ENCODE measurements at places on chromosomes 13 and 19. TPM values are rescaled to one million over a fixed set of nuclear protein-coding genes. Genes with fewer than 3 reads are reported as not detected.

Gene COLGALT1
- total RNA-seq, result 37.3 TPM

- DNase-seq, result no peak
These were observed 136.2 kb downstream of the FLT1 start for GRCh38 chr13:28358708-28359107.

DNA sequence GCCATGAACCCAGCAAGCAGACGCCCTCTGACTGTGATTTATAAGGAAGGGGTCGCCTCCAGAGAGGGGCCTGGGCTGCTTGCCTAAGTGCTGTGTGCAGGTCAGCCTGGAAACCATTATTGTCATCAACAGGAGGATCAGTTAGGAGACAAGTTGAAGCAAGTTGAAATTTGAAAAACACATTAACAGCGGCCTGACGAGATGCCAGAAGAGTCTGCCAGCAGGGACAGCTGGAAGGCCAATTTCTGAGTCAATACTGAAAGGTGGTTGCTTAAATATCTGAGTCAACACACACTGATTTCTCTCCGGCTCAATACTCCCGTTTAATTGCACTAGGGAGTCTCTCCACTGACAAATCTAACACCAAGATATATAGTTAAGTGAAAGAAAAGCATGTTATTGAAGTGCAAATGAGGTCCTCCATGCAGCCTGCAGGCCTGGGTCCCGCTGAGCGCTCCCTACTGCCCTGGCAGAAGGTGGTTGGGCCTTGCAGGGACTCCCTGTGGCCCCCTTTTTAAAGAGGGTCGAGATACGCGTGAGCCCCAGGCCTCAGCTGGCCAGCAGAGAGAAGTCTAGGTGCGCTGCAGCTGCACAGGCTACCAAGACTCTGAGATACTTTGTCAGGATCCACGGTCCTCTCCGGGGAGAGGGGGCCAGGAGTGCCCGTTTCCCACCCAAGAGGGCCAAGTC is 91.1 kb downstream of the RNASEH2B start:
- no peak for DNase-seq

DNA sequence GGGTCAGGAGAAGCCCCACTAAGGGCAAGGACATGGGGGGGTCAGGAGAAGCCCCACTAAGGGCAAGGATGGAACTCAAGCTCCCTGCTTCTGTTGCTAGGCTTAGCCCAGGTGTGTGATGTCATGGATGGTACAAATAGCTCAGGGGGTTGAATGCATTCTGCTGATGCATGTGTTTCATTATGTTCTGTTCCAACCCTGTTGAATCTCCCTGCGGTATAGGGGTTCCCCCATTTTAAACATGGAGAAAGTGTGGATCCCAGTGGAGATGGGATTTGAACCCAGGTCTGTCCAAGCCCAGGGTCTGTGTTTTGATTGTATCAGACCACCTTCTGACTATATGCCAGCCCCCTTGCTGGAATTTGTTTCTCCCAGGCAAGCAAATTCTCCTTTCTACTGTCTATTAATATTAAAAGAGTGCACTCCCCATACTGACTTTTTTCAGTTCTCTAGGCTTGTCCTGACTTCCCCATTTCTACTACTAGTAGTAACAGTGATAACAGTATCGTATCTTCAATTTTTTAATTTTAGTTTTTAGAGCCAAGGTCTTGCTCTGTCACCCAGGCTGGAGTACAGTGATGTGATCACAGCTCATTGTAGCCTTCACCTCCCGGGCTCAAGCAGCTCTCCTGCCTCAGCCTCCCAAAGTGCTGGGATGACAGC is 6.7 kb downstream of the ZNF865 start:
- DNase-seq, result no peak

DNA sequence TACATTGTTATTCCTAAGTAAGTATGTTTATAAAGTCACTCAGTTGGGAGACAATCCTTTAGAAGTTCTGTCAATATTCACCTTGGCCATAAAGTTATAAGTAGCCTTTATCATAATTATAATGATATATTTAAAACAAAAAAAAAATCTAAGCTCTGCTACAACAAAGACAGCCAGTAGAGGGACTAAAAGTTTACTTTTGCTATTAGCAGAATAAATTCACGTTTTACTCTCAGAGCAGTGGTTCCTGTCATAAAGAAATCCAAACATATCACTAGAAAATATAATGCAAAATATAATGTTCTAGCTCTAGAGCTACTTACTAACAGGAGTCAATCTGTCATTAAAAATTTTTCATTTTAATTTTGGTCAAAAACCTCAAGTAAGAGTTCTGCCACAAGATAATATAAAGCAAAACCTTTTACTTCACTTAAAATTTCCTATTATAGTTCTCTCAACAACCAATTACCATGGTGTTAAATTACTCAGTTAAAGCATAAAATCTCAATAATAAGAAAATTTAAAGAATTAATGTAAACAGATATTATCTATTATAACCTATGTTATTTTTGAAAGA is 17.7 kb downstream of the INTS6 start:
- no peak for DNase-seq

Gene UBL5
- total RNA-seq, result 287 TPM

GRCh38 chr19:48933382-48933932 is at the start of gene DHDH:
Gene DHDH (plus strand): TSS chr19:48933699. CDS start chr19:48933722, 23 bp downstream.
- peak; percentile 91 for DNase-seq

DNA sequence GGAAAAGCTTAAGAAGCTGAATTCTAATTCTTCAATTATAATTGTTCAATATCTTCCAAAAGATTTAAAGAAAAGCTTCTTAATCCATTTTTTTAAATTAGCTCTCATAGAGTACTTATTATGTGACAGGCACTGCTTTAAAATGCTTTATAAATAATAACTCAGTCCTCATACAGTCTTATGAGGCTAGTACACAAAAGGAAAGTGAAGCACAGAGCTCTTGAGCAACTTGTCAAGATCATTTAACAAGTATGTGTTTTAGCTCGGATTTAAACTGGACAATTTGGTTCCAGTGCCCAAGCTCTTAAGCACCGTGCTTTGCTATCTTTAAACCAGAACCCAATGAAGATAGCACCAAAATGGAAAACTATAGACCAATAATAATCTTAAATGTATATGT is 106.1 kb downstream of the DHRS12 start:
- DNase-seq, result no peak

DNA sequence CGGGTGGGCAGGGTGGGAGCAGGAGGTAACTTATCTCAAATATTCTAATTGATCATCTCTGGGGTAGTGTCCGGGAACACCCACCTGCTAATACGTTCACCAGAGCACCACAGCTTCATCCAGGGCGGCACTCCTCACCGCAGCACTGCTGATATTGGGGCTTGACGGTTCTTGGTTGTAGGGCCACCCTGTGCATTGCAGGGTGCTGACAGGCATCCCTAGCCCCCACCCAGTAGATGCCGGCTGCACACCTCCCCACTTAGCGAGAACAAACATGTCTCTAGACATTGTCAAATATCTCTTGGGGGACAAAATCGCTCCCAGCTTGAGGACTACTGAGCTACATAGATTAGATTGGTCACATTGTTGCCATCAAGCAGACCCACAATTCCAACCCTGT is 73.9 kb upstream of the WASF3 start:
- no peak for DNase-seq

Gene MBD3L2
- not detected for total RNA-seq

DNA sequence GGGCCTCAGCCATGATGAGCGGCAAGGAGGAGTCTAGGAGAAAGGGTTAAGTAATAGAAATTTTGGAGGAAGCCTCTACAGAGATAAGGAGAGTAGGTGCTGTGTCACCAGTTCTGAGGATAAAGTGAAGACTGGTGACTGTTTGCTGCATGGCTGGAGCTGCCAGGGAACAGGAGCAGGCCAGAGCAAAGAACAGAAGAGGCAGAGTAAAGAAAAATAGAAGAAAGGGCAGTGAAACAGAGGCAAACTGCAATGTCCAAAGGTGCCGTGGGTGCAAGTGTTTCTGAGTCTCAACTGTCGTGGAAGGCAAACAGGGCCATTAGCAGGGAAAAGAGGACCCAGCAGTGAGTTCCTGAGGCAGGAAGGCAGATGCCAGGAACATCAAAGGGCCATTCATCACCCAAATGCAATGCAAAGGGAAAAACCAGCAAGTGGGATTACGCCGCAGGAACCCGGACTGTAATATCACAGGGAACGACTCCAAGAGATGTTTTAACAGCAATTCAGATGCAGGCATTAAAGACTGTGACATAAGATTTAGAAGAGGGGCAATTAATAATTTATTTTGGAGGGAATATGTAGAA is 318.3 kb downstream of the FOXO1 start:
- DNase-seq, result no peak

DNA sequence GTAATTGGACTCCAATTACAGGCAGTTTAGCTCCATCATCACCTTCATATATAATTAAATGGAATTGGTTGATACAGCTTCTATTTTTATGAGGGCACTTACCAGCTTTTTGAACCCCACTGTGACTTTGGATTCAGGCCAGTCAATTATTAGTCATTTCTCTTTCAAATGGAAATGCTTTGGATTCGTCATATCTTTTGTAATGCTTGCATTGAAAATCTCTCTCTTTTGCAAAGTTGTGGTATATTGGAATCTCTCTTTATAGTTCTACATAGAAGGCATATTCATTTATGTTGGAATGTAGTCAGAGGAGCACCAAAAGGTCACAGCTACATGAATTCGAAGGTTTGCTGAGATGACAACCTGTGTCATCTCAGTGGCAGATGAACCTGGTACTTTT is 1074.3 kb upstream of the SLC10A2 start:
- DNase-seq, result no peak

DNA sequence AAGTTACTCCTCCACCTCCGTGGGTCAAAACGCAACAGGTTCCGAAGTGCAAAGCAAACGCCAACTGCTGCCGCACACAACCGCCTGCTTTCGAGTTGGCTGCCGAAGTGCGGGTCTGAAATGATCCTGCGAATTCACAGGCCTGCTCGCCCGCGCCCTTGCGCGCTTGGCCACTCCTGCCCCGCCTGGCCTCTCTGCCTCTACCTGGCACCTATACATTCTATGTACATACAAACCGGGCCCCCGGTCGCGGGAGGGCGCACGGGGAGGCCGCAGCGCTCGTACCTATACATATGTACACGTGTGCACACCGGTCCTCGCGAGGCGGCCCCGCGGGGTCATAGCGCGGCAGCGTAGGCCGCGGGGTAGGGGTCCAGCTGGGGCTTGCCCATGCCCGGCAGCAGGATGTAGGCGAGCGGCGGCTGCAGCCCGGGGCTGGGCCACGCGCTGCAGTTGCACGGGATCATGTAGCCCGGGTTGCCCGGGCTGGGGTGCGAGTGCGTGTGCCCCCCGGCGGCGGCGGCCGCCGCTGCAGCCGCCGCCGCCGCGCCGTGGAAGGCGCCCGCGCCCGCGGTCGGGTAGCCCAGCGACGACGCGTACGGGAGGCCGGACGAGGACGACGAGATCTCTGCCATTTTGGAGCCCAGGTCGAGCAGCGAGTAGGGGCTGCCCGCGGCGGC is 1.3 kb downstream of the SOX21 start:
- DNase-seq, result peak; percentile 22

- DNase-seq, result no peak
These were observed 103.6 kb downstream of the MBNL2 start for GRCh38 chr13:97325738-97326137.

Gene MEIS3
- not detected for total RNA-seq

DNA sequence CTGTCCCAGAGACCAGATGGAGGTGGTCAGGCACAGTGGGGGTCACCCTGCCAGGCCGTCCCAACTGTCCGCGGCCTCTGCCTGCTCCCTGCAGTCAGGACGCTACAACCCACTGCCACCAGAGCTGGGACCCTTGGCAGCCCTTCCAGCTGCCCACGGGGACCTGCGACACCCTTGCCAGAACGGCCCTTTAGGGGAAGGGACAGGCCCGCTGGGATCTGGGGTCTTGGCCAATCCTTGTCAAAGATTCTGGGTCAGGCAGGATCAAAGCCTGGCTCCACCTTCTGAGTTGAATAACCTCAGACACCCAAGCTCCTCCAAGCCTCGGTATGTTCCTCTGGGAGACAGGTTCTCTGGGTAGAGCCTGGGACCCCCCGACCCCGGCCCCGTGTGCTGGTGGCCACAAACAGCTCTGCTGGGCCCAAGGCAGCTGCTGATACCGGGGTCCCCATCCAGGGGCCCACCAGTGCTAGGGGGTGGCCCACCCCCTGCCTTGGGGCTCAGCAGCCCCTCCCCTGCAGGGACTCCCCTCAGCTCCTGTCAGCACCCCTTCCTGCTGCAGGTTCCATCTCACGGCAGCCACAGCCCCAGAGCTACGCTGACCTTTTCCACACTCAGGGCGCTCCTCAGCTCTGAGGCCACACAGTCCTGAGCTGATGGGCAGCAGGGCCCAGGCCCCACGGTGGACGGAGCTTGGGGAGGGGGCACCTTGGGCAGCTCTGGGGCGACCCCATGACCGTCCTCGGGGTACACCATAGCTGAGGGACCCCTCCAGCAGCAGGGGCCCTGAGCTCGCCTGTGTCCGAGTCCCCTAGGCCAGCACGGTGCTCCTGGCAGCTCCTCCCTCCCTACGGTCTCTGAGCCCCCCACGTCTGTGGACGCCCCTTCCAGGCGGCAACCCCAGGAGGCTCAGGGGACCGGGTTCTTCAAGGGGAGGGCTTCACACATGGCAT is 18.4 kb downstream of the SBNO2 start:
- DNase-seq, result no peak

Gene MAP1S
- 46.8 TPM for total RNA-seq

GRCh38 chr13:35143123-35143522 is 201.1 kb downstream of the NBEA start:
- no peak for DNase-seq

GRCh38 chr13:94121686-94122085 is 357.8 kb downstream of the DCT start:
- DNase-seq, result no peak

DNA sequence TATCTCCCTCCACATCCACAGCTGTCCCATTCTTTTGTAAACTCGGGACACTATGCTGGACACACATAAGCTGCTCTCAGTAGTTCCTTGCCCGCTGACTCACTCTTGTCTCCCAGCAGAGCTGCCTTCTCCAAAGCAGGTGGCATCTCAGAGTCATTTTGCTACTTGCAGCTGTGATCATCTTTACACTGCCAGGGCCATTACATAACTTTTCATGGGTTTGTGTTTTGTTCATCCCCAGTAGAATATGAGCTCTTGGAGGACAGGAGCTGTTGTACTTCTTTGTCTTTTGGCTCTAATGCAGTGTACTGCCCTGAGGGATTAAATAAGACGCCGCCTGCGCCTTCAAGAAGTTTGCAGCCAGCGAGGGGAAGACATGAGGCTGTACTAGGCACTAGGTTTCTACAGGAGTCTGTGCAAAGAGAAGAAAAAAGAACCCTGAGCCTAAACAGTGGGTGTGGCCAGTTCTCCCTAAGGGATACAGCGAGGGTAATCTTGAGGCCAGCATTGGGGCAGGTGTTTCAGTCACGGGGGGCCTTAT is 40.8 kb upstream of the GPR183 start:
- DNase-seq, result peak; percentile 56

Data from activated naive CD4-positive, alpha-beta T cell treated with anti-CD3 and anti-CD28 coated beads for 36 hours (primary cell).